ENCODE measurements at places on chromosomes 1 and 21. TPM values are rescaled to one million over a fixed set of nuclear protein-coding genes. Genes with fewer than 3 reads are reported as not detected.

DNA sequence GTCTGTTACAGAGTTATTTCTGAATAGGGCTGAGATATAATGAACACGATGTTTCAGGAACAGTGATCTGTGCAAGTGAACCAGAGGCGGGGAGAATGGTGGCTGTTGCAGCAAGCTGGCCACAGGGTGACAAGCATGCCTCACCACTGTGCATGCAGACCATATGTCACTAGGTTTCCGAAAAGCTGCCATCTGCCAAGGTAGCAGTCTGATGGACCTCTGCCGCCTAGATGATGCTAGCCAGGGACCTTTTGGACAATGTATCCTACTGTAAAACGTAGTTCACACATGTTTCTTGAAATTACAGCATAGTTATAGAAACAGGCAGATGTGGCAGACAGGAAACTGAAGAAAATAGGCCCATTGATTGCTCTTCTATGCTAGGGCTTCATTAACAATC, 204.2 kb upstream of the RRP15 start:
- no peaks in the 10 kb centered on the region for H3K27me3 ChIP-seq
- DNase-seq: no peak
- H3K27ac ChIP-seq: no peak overlapping the region
- no peaks in the 10 kb centered on the region for H3K4me1 ChIP-seq

GRCh38 chr1:226308166-226308722, 720 bp downstream of the LIN9 start:
- no peak overlapping the region for H3K27ac ChIP-seq
- H3K4me3 ChIP-seq: peak overlapping the region; percentile 100
- no peak for DNase-seq
- H3K27me3 ChIP-seq: no peaks in the 10 kb centered on the region
- no peaks in the 10 kb centered on the region for H3K36me3 ChIP-seq

DNA sequence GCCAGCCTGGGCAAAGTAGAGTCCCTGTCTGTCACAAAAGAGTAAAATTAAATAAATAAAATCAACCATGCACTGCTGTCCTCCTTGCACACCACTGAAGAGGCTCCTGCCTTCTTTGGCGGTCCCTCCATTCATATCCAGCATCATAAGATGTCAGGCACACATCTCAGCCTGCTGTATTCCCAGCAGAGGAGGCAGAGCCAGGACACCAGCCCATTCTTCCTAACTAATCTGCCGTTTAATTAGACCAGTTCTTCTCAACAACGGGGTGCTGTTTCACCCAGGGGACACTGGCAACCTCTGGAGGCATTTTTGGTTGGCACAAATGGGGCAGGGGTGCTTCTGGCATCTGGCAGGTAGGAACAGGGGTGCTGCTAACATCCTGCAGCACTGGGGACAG, 119.7 kb downstream of the ETS2 start:
- no peaks in the 10 kb centered on the region for H3K4me1 ChIP-seq
- no peaks in the 10 kb centered on the region for H3K36me3 ChIP-seq
- H3K4me3 ChIP-seq: no peak overlapping the region
- H3K27me3 ChIP-seq: peaks cover 2% of the 10 kb centered on the region
- DNase-seq: no peak

DNA sequence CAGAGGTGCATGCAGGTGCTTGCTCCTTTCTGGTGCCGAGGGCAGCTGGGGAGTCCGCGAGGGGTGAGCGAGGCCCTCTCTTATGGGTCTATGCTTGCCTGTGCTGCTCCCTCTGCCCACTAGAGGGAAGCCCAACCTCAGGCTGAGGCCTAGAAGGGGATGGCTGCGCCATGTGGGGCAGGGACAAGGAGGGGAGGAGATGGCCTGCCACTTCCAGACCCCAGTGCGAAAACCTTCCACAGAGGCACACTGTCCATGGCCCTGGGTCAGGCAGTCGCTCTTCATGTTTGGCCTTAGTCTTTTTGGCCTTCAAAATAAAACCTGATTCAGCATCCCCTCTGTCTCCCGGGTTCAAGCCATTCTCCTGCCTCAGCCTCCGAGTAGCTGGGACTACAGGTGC, 14.0 kb downstream of the RHBG start:
- peaks cover 6% of the 10 kb centered on the region for H3K27me3 ChIP-seq
- H3K4me3 ChIP-seq: no peak overlapping the region

DNA sequence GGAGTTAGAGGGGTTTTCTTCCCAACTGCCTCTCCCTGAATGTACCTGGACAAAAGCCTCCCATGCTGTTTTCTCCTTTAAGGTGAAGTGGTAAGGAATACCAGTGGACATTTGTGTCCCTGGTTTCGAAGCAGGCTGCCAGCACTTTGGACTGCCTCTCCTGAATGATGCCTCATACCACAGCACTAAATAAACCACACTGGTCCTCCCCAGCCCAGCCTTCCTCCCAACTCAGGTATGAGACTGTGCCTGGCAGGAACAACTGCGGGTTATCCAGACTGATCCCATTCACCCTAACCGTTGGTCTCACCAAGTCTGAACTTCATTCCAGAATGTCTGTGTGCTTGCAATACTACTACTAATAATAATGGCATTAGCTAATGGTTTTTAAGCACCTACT, 9.3 kb downstream of the COQ8A start:
- no peak for DNase-seq
- H3K4me3 ChIP-seq: no peak overlapping the region
- H3K27me3 ChIP-seq: no peaks in the 10 kb centered on the region
- no peaks in the 10 kb centered on the region for H3K4me1 ChIP-seq
- no peaks in the 10 kb centered on the region for H3K36me3 ChIP-seq
- no peak overlapping the region for H3K27ac ChIP-seq

GRCh38 chr1:170162459-170163246, 16.9 kb downstream of the NTMT2 start:
- no peaks in the 10 kb centered on the region for H3K4me1 ChIP-seq
- H3K36me3 ChIP-seq: no peaks in the 10 kb centered on the region
- H3K27me3 ChIP-seq: no peaks in the 10 kb centered on the region
- H3K4me3 ChIP-seq: no peak overlapping the region

The MR1 gene
- 35.3 TPM for total RNA-seq

The RUNX3 gene
- total RNA-seq: 601 TPM
